ENCODE measurements at places on chromosomes 11 and 22.

DNA sequence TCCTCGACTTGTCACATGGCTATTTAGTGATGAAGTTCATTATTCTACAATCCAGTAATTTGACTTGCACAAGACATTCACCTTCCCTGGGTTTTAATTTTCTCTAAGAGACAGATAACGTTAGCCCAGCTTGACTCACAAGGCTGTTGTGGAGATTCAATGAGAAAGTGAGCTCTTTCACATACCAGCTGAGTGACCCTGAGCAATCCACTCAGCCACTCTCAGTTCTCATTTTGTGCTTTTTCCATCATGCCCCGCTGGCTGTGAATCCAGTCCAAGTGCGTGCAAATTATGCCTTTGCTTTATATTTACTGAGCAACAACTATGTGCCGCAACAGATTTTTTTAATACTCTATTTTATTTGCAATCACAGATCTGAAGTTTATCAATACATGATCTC, 176.5 kb downstream of the LARGE1 start:
- DNase-seq: no peak

DNA sequence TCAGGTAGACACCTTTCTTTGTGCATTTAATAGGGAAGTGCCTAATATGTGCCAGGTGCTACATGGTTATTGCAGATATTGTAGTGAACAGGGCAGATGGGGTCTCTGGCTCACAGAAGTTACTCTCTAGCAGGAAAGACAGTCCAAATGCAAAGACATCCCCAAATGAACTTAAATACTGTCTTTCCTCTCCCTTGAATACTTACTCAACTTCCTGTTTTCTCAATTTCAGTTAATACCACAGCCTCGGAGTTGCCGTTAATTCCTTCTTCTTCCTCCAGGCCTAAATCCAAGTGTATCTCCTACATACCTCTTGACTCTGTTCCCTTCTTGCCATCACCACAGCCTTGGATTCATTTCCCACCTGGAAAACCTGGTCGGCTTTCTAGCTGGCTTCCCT, 134.3 kb upstream of the SESN3 start:
- no peak for DNase-seq

GRCh38 chr11:3188496-3189195, 23.5 kb upstream of the OSBPL5 start:
- DNase-seq: no peak

GRCh38 chr11:72684236-72684912, 10.2 kb upstream of the PDE2A start:
- DNase-seq: peak; percentile 49

DNA sequence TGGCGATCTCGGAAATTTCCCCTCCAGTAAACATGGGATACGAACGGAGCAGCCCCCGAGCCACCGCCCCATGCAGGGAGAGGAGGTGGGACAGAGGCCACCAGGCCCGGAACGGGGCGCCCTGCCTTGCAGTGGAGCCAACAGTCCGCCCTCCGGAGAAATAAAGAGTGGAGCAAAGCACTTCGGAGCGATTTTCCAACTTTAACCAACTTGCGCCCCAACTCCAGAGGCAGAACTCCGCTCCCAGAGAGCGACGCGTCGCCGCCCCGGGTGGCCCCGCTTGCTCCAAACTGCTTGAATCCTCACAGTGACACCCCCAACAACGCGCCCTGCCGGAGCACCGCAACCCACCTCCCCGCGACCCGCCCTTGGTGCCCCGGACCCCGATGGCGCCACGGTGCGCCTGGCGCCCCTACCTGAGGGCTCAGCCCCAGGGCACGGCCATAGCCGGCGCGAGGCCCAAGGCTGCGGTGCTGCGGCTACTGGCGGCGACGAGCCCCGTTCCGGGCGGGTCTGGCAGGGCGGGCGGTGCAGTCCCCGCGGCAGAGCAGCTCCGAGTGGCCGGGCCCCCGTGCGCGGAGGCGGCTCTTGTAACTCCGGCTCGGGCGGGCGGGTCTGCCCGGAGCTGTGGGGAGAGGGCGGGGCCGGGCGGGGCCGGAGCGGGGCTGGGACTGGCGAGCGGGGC, at the start of gene AHNAK:
AHNAK (minus strand) TSS at position 563 of the 685 bp plus-strand sequence. CDS start 10,708 bp downstream, outside the sequence.
- DNase-seq: peak; percentile 76

- DNase-seq: no peak
These were observed 11.8 kb downstream of the C11orf96 start for GRCh38 chr11:43954241-43954640.

DNA sequence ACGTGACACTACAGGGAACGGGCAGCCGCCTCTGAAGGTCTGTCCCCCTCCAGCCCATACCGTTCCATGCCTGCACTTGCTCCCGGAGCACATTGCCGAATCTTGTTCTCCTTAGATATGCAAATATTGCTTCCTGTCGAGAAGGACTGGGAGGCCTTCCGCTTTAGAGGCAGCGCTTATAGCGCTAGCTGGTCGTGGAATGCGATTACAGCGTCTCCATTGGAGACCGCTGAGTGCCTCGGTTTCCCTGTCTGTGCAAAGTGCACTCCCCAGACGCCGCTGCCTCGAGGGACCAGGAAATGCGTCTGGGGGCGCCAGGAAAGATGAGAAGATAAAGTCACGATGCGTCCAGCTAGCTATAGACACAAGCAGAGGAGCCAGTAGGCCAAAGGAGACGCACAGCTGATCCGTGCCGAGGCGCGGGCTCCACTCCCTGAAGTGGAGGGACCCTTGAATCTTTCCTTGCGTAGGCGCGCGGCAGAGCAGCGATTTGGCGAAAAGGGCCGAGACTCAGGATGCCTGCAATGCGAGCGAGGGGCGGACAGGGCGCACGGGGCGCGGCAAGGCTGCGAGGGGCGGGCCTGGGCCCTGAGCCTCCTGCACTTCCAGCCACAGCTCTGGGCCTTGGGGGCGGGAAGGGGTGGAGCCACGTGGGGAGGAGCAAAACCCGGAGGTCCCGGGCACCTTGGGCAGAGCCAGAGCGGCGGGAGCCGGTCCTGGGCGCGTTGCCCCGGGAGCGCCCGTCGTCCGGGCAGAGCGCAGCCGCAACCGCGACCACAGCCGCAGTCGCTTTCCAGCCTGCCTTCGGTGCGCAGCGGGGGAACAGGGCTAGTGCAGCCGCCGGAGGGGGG, at the start of gene RASSF10:
RASSF10 (plus strand) TSS at position 692 of the 851 bp plus-strand sequence. CDS start 261 bp downstream, outside the sequence.
- no peak for DNase-seq

- DNase-seq: peak; percentile 90
These were observed at the start of gene ADSL for GRCh38 chr22:40346185-40347118. ADSL (plus strand) TSS chr22:40346500; CDS start chr22:40346559, 59 bp downstream.

DNA sequence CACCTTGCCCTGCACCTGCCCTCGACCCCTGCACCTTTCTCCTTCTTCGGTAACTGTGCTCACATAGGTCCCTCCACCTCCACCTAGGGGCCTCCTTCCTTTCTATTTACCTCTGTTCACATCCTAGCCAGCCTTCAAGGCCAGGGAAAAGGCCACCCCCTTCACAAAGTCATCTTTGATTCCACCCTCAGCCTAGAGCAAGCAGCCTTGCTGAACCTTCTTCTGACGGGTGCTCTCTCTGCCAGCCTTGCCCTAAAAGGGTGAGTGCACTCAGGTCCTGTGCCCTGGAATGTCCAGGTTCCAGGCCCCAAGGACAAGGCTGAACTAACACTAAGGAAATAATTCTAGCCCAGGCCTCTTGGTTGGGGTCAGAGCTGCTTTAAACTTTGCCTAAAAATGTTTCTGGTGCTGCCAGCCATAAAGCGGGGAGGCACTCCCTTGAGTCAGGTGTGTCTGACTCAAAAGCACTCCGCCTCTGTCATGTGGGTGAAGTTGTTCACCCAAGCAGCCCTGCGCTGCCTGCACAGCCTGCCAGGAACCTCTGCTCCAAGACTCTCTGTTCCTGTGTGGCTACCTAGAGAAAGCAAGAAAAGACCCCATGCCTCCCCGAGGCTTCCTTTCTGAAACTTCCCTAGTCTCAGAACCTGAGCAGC, 9.2 kb upstream of the FAM83F start:
- DNase-seq: no peak

DNA sequence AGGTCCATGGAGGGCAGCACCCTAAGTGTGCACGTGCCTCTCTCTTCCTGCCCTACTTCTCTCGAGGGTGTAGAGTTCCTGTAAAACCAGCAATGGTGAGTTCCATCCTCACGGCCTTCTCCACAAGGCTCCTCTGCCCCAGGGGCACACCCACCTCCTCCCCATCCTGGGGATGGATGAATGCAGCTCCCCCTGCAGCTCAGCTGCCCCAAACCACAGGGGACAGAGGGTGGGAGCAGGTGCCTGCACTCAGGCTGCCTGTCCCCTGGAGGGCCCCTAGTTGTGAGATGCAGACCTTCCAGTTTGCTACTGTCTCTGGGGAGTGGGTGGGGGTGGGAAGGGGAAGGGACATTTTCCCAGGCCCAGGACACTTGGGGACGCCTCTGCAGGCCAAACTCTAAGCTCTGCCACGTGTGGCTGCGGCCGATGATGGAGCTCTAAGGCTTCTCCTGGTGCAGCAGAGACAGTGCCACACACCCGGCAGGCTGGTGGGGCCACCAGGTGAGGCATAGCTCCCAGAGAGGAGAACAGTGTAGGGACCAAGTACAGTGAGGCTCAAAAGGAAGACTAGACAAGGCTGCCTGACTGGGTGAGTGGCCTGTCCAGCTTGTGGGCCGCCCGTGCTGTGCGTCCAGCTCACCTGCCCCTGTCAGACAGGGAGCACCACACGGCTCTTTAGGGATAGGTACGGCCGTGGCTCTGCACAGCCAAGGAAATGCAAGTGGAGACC, 540.9 kb downstream of the TBC1D22A start:
- no peak for DNase-seq

GRCh38 chr22:32158712-32159533, at the start of gene C22orf42:
C22orf42 (minus strand) TSS chr22:32159303; CDS start chr22:32159215, 88 bp downstream.
- DNase-seq: peak; percentile 3

DNA sequence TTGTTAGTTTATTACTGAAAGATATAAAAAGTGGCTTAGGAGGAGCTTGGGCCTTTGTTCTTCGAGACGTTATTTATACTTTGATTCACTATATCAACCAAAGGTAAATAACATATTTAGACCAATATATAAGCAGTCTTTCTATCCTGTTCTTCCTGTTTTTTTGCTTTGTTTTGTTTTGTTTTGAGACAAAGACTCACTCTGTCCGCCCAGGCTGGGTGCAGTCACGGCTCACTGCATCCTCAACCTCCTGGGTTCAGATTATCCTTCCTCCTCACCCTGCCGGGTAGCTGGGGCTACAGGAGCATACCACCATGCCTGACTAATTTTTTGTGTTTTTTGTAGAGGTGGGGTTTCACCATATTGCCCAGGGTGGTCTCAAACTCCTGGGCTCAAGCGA, 66.8 kb downstream of the ATM start:
- DNase-seq: no peak

DNA sequence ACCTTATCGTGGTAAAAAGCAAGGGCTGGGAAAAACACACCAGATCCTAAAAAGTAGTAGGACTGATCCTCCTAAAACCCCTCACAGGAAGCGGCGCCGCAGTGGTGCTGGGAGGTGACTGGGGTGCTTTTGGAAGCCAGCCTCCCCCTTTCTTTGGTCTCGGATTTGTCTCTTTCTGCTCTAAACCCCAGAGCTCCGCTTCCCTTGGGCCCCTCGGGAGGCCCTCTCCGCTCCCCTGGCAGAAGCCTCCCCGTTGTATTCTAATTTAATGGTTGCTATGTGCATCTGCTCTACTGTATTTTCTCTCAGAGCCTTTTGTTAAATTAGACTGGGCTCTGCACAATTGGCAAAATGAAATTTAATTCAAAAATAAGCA, 587.7 kb downstream of the OPCML start:
- DNase-seq: no peak

- DNase-seq: no peak
These were observed 1.1 kb upstream of the PHLDB1 start for GRCh38 chr11:118606157-118606843.

DNA sequence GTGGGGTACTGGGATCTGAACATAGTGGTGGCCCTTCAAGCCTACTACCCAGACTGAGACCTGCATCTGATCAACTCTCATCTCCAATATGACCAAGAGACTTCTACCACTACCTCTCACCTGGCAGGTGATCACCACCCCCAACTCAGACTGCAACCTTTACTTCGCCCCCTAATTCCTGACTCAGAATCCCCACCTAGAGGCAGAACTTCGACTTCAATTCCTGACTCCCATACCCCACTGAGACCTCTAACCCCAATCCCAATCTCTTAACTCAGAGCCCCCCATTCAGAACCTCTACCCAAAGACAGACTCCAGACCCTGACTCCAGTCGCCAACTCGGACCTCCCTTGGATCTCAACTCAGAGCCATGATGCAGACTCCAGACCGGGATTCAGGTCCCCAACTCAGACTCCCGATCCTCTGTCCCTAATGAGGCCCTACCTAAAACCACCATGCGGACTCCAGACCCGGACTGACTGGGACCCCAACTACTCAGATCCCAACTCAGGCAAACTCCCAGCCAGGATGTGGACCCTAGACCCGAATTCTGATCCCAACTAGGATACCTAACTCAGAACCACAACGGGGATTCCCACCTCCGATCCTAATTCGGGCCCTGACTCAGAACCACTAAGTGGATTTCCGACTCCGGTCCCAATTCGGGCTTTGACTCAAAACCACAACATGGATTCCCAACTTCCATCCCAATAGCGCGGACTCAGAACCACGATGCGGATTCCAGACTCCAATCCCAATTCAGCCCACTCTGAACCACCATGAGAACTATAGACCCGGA, 1.2 kb downstream of the KCNQ1OT1 start:
- no peak for DNase-seq

Data from stimulated activated CD4-positive, alpha-beta T cell treated with anti-CD3 and anti-CD28 coated beads, Interleukin-2, amount 100 ng/mL, for 24 hours (primary cell).